ENCODE measurements at places on chromosomes 3 and 15.

- no peak for DNase-seq
Measured at GRCh38 chr3:121295452-121295851, 250.3 kb downstream of the POLQ start.

GRCh38 chr3:172746475-172746874, 4.1 kb upstream of the ECT2 start:
- DNase-seq, result peak; percentile 18

DNA sequence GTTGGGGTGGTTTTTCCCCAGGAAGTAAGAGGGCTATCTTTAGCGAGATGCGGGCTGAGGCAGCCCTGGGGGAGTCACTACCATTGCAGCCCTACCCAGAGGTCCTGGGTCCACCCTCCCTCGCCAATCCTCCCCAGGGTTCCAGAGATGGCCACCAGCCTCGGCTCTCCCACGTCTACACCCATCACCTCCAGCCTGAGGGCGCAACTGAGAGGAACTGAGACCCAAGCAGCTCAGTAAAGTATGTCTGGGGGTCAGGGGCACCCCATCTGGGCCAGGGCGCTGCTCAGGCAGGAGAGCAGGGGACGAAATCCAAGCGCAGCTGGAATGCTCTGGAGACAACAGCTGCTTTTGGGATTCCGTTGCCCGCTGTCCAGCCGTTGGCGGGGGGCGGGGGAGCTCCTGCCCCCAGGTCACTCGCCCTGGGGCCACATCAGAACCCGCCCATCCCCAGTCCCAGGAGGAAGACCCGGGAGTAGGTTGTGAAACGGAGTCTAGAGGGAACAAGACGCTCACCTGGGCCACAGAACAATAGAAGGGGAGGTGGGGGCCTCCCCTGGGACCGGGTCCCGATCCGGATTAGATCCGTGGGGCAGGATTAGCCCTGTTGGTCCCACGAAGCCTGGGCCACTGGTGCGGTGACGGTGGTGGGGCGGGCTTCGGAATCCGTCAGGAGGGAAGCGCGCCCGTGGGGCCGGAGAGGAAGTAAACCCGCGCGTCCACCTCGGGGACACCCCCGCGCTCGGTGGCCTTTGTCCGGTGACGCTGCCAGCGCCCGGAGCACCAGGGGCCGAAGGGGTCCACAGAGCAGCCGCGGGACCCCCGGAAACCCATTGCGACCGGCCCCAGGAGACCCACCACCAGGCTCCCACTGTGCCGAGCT, 1.4 kb upstream of the NDUFAF3 start:
- DNase-seq, result peak; percentile 47

- DNase-seq, result no peak
Measured at GRCh38 chr3:128820252-128820839, 59.1 kb upstream of the ACAD9 start.

DNA sequence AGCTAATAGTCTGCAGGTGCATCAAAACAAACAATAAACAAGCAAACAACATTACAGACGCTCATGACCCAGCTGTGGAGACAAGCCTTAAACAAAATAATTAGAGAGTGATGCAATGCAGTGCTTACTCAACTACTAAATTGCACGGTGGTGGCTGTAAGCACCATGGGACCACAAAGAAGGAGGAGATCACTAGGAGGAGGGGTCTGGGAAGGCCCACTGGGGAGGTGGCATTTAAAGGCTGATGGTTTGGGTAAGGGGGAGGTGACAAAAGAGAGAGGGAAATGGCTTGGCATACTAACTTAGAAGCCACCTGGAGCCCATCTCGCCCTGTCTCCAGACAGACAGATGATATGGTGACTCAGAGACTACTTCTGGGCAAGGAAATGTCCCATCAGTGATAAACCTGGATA, 516.7 kb downstream of the FOXP1 start:
- DNase-seq, result peak; percentile 39

GRCh38 chr3:53802256-53802880, 43.9 kb downstream of the CHDH start:
- no peak for DNase-seq

GRCh38 chr3:196662711-196663571, 23.4 kb downstream of the NRROS start:
- peak; percentile 51 for DNase-seq

GRCh38 chr15:55789066-55789660, 46.2 kb upstream of the PRTG start:
- DNase-seq, result no peak

DNA sequence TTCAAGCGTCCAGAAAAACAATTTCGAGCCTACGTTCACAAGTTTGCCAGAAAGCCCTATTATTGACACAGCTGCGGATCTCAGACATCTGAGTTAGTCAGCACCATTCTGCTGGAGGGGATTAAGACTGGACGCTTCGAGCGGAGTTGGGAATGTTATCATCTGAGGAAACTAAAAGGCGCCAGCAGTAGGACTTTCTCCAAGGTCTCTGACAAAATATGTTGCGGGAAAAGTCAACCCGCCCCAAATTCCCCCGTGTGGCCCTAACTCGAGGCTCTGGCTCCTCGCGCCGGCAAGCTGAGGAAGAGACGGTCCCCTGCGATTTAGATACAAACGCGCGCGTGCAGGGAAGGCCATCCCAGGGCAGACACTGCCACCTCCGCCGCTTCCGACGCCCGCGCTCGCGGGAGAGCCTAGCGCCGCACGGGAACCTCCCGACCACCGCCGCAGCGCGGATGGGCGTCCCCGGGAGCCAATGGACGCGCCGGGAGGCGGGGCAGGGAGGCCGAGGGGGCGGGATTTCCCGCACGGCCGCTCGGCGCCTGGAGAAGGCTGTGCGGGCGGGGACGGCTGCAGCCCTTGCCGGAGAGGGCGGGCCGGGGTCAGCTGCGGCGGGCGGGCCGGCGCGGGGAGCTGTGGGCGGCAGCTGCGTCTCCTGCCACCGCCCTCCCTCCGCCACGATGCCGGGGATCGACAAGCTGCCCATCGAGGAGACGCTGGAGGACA, at the start of gene APPL1:
TSS of gene APPL1 (plus strand) at position 526 of the 726 bp plus-strand sequence. CDS start at position 681, 155 bp downstream.
- peak; percentile 98 for DNase-seq
